ENCODE measurements at places on chromosomes 5 and 9.

DNA sequence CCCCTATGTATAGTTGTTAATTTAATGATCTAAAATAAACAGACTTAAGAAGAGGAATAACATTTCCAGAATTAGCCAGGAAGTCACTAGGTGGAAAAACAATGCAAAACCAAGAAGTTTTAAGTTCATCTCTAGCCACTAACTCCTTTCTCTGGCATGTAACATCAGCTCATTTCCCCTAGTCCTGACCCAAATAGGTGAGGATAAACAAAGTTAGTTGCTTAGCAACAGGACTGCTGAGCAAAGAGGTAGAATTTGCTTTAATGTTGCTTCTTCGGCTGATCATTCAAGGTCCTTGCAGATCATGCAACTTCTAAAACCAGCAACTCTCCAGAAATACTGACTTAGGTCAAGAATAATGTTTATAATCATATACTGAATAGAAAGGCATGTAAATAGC, 675.8 kb downstream of the CETN3 start:
- no peaks in the 10 kb centered on the region for H3K27me3 ChIP-seq
- no peak overlapping the region for H3K27ac ChIP-seq
- no peak for DNase-seq
- no peaks in the 10 kb centered on the region for H3K36me3 ChIP-seq

DNA sequence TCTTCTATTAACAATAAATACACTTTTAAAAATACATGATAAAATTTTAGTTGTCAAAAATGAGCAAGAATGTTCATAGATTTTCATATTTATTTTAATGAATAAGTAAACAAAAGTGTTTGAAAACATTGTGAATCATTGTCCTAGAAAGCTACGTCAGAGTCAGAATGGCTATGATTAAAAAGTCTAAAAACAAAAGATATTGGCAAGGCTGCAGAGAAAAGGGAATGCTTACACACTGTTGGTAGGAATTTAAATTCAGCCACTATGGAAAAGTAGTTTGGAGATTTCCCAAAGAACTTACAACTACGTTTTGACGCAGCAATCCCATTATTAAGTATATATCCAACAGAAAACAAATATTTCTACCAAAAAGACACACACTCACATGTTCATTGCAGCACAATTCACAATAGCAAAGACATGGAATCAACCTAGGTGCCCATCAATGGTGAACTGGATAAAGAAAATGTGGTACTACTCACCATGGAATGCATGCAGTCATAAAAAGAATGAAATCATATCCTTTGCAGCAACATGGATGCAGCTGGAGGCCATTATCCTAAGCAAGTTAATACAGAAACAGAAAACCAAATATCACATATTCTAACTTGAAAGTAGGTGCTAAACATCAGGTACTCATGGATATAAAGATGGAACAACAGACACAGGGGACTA, 49.2 kb upstream of the FBXL17 start:
- peaks cover 6% of the 10 kb centered on the region for H3K36me3 ChIP-seq
- H3K27me3 ChIP-seq, result peaks cover 29% of the 10 kb centered on the region
- DNase-seq, result no peak

DNA sequence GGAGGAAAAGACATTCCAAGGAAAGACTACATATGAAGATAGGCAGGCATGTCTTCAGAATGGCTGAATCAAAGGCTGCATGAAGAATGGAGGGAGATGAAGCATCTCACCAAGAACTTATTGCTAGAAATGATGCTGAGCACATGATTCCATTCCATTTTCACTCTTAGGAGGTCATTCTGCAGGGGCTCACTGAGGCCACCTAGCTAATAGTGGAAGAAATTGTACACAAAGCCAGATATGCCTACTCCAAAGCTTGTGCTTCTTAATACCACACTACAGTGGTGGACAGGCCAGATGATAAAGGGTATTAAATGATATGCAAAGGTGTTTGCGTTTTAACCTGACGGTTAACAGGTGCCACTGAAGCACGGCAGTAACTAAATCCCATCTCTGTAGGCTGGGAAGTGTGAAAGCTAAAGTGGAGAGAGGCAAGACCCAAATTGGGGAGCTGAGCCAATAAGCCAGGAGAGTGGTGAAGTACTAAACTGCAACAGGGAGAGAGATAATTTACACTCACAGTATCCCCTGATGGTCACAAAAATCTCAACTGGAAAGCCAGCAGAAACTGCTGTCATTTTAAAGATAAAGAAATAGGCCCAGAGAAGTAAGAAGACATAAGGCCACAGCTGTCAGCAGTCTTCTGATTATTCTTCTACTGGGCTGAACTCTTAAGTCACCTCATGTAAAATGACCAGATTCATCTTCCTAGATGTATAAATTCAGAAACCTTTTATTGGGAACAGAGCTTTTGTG, 14.6 kb downstream of the NDUFA8 start:
- peak overlapping the region; percentile 27 for H3K27ac ChIP-seq
- DNase-seq, result no peak
- no peaks in the 10 kb centered on the region for H3K27me3 ChIP-seq
- peaks cover 14% of the 10 kb centered on the region for H3K36me3 ChIP-seq
- no peak overlapping the region for H3K4me3 ChIP-seq

DNA sequence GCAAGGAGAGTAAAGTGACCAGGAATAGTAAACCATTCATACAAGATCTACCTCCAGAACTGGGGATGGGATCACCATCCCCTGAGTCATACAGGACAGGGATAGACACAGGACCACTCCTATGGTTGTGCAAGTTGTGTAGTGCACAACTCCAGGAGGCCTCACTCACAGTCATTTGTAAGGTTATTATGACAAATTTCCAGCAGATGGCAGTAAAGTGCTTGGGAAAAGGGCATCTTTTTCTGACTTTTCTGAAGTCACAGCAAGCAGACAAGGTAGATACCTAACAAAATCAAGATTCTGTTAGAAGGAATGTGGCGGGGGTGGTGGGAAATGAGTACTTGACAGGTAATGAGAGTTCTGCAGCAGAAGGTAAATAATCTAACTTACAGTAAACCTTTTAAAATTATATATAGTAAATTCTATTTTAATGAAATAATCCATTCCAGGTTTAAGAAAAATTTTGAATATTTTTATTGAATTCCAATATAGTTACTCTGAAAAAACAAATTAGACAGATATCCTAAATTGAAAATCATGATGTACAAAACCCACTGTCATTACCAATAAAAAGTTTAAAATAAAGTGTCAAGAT, 16.7 kb upstream of the KIF27 start:
- H3K27me3 ChIP-seq, result no peaks in the 10 kb centered on the region
- H3K4me3 ChIP-seq, result no peak overlapping the region
- no peak overlapping the region for H3K27ac ChIP-seq
- no peak for DNase-seq

DNA sequence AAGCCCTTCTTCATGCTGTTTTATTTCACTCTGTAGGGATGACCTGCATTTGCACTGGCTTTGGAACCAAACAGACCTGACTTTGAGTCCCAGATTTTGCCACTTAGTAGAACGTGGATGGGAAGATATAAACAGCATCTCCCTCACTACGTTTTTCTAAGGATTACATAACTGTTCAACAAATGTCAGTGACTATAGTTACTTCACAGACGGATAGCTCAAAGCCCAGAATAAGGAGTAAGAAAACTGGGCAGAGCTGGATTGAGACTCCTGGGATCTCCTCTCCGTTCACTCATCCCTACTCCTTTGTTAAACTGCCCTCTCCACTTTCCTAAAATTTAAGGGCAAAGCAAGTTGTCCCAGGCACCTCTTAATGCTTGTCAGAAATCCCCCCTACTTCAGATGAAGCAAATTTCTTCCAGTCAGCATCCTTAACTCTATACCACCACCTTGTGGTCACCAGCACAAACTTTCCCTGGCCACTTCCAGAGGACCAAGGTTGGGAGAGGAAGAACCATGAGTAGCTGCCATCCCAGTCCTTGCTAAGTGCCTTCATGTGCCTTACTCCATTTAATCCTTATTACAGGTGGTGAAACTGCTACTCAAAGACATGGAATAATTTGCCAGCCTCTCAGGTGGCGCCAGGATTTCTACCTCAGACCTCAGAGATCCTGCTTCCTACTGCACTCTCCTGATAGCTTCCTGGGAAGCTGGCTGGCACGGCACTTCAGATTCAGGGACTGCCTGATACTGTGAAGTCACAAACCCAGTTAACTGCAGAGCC, 38.4 kb downstream of the EGR1 start:
- H3K36me3 ChIP-seq, result no peaks in the 10 kb centered on the region
- H3K27ac ChIP-seq, result peak overlapping the region; percentile 63
- no peaks in the 10 kb centered on the region for H3K4me1 ChIP-seq
- H3K4me3 ChIP-seq, result no peak overlapping the region
- no peaks in the 10 kb centered on the region for H3K27me3 ChIP-seq

- H3K36me3 ChIP-seq, result no peaks in the 10 kb centered on the region
- H3K4me3 ChIP-seq, result no peak overlapping the region
- H3K27ac ChIP-seq, result peak overlapping the region; percentile 94
Measured at GRCh38 chr5:40402007-40402364, 277.7 kb upstream of the PTGER4 start.

DNA sequence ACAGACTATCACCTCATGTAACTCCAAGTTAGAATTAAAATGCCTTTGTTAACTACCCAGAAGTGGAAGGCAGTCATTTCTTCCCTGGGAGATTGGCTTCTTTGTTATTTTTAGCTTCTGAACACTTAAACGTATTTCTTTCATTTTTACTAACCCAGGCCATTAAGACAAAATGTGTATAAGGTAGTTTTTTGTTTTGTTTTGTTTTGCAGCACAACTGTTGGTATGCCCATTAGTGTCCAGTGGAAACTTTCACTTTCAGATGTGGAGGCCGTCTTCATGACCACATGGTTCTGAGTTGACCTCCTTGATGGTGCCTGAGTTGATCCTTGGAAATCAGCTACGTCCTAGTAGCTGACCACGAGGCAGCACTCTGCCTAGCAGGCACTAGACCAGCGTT, 264.6 kb upstream of the ZNF608 start:
- H3K4me1 ChIP-seq, result no peaks in the 10 kb centered on the region
- no peak for DNase-seq
- no peak overlapping the region for H3K27ac ChIP-seq
- H3K27me3 ChIP-seq, result no peaks in the 10 kb centered on the region
- no peaks in the 10 kb centered on the region for H3K36me3 ChIP-seq
- H3K4me3 ChIP-seq, result no peak overlapping the region

DNA sequence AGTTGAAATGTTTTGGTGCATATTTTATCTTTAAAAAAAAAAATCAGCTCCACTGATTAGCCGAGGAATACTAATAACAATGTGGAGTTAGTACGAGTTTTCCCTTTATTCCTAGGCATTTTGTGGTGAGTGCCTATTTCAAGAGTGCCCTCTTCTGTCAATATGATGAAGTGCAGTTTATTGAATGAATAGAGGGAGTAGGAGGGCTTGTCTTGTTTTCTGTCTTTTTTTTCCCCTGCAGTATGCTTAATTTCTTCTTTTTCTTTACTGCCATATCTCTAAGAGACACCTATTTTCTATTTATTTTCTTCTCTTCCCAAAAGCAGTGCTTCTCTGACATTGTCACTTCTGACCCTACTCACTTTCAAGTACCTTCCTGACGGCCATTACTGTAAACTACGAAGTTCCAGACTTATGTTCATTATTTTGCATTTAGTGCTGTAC, 169.6 kb upstream of the PITX1 start:
- H3K27me3 ChIP-seq, result peaks cover 41% of the 10 kb centered on the region
- no peaks in the 10 kb centered on the region for H3K36me3 ChIP-seq
- no peak overlapping the region for H3K4me3 ChIP-seq
- no peaks in the 10 kb centered on the region for H3K4me1 ChIP-seq
- DNase-seq, result no peak
- no peak overlapping the region for H3K27ac ChIP-seq

GRCh38 chr5:123116058-123116457, 27.0 kb downstream of the PRDM6 start:
- H3K36me3 ChIP-seq, result no peaks in the 10 kb centered on the region
- no peak for DNase-seq
- H3K4me1 ChIP-seq, result peaks cover 3% of the 10 kb centered on the region
- H3K27ac ChIP-seq, result no peak overlapping the region

GRCh38 chr9:107274953-107275422, 8.1 kb upstream of the RAD23B start:
- peaks cover 50% of the 10 kb centered on the region for H3K27me3 ChIP-seq
- peaks cover 2% of the 10 kb centered on the region for H3K36me3 ChIP-seq
- peaks cover 10% of the 10 kb centered on the region for H3K4me1 ChIP-seq

DNA sequence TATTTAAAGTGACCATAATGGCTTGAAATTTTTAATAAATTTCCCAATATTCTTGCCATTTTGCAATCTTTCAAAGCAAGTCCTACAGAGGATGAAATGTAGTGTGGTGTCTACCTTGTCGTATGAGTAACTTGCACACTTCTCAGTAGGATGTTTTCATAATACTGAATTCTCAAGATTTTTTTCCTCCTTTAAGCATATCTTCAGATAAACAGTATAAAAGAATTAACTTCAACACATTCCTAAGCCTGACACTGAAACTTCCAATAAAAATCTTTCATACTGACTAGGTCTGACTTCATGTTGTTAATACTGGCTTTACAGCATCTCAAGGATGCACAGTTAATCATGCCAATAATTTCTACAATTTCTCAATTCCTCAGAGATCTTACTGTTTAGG, 62.0 kb downstream of the DROSHA start:
- no peak overlapping the region for H3K4me3 ChIP-seq
- peaks cover 9% of the 10 kb centered on the region for H3K36me3 ChIP-seq
- no peaks in the 10 kb centered on the region for H3K27me3 ChIP-seq

DNA sequence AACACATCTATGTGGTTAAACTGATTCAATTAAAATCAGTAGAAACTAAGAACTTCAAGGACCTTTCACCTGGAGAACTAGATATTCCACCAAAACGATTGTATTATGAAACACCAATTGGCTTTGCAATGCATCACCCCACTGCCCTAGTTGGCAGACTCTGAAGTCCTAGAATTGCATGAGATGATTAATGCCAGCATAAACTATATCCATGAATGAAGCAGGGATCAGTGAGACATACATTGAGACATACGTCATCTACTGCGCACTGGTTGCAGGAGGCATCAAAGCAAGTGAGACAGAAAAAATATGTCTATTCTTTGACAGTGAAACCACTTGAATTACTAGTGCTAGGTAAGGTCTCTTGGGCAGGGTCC, 9.7 kb upstream of the ZNF354A start:
- H3K4me3 ChIP-seq, result no peak overlapping the region
- H3K36me3 ChIP-seq, result no peaks in the 10 kb centered on the region
- DNase-seq, result no peak
- peaks cover 19% of the 10 kb centered on the region for H3K27me3 ChIP-seq

DNA sequence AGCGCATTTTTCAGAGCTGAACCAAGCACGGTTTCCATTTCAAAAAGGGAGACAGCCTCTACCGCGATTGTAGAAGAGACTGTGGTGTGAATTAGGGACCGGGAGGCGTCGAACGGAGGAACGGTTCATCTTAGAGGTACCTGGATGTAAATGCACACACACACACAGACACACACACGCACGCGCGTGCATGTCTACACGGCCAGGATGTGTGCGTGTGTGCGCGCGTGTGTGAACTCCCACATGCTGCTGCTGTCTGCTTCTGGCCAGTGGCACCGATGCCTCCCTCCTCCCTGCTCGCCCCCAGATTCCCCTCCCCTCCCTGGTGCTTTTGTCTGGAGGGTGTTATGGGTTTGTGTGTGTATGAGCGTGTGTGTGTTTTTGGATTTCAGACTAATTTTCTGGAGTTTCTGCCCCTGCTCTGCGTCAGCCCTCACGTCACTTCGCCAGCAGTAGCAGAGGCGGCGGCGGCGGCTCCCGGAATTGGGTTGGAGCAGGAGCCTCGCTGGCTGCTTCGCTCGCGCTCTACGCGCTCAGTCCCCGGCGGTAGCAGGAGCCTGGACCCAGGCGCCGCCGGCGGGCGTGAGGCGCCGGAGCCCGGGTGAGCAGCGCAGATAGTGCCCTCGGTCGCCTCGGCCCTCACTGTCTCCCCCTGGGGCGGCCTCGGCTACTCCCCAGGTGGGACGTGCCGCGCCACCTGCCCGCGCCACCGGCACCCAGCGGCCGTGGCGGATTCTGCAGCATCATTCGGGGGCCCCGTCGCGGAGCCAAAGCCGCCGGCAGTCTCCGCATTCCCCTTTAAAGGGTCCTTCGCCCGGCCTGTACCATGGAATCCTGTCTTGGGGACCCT, at the start of gene NTRK2:
Gene NTRK2 (plus strand): TSS at position 442 of the 850 bp plus-strand sequence. CDS start 1,020 bp downstream, outside the sequence.
- H3K27ac ChIP-seq, result no peak within 1 kb of the TSS
- peak within 1 kb of the TSS; percentile 90 for H3K4me3 ChIP-seq
- H3K27me3 ChIP-seq, result peaks cover 62% of the 10 kb centered on the region

Measured in T-helper 17 cell (primary cell).